Stimulated activated CD8-positive, alpha-beta memory T cell treated with anti-CD3 and anti-CD28 coated beads, Interleukin-4, amount 100 ng/mL, for 4 hours (primary cell): ENCODE measurements at places on chromosomes 4 and X.

DNA sequence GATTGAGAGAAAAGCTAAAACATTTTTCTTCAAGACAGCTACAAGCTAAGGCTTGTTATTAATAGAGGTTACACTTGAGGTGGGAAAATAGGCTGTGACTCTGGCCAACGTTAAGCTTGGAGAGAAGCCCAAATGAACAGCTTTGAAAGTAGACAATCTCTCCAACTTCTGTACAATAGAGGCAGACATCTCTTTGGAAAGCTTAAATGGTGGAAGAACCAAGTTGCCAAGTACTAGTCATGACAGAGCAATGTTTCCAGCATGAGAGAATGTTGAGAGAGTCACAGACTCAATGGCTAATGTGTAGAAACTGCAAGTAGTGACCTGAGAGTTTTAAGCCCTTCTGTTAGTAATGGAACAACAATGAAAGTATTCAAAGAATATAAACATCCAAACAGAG, 298.1 kb downstream of the INPP4B start:
- no peak for DNase-seq

GRCh38 chrX:8201896-8202331, 30.8 kb upstream of the VCX2 start:
- DNase-seq = no peak

- DNase-seq = no peak
These were observed 78.7 kb downstream of the CNOT6L start for GRCh38 chr4:77740480-77740879.

DNA sequence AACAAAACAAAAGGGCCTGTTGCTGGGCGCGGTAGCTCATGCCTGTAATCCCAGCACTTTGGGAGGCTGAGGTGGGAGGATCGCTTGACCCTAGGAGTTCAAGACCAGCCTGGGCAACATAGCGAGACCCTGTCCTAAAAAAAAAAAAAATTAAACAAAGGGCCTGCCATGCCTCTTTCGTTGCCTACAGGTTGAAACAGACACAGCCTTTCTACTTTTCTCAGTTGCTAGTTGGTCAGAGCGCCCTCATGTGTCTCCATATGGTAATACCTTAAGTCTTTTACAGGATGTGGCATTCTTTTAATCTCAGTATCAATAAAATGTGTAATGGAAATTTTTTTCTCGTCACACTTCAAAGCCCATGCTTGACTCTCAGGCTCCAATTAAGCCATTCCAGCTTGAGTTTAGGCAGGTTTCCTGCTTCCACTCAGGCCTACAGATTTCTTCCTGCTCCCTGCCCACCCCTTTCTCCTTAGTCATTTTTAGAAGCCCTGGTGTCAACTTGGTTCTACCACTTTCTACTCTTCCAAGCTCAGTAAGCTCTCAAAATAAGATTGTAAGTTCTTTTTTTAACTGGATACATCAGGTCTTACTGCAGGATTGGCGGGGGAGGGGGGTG, 4.6 kb upstream of the SOWAHD start:
- no peak for DNase-seq

DNA sequence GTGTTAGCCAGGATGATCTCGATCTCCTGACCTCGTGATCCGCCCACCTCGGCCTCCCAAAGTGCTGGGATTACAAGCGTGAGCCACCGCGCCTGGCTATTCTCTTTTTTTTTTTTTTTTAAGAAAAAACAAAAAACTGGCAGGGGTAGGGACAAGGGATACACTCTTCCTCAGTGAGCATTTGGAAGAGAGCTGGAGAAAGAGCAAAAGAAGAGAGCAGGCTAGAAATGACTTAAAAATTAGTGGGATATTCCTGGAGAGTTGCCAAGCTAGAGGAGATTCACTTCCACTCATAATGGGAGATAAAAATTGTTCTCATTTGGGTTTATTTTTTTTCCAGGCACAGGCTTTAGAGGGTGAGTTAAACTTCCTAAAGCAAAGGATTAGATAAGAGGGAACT, 140.0 kb upstream of the SCML1 start:
- DNase-seq = no peak

DNA sequence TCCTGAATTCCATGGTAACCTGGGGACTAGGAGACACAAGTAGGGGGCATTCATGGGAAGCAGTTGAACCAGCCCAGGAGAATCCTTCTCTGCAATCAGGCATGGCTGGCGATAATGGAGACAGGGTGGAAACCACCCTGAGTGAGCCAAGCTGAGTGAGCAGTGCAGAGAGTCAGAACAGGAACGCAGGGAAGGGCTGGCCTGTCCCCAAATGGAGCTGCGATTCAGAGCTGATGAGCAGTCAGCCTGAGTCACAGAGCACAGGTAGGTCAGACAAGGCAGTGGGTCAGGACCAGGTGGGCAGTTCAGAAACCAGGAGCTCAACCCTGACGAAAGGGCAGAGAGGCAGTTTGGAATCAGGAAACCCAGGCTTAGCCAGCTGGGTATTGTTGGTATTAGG, 129.0 kb downstream of the BTC start:
- DNase-seq = no peak

GRCh38 chr4:148850257-148850995, 408.2 kb upstream of the NR3C2 start:
- no peak for DNase-seq

DNA sequence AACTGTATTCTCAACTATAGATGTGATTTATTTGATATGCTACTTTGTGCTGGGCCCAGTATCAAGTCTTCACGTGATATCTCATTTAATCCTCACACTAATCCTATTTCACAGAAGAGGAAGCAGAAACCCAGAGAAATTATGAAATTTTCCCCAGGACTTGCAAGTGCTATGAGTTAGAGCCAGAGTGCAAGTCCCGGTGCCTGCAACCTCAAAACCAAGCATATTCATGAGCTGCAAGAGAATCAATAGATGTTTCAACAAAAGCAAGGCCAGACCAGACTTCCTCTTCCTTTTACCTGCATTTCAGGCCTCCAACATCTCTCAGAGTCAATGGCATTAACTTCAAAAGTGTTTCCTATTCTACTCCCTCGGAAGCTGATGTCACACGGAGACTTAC, 92.2 kb upstream of the GATB start:
- no peak for DNase-seq

DNA sequence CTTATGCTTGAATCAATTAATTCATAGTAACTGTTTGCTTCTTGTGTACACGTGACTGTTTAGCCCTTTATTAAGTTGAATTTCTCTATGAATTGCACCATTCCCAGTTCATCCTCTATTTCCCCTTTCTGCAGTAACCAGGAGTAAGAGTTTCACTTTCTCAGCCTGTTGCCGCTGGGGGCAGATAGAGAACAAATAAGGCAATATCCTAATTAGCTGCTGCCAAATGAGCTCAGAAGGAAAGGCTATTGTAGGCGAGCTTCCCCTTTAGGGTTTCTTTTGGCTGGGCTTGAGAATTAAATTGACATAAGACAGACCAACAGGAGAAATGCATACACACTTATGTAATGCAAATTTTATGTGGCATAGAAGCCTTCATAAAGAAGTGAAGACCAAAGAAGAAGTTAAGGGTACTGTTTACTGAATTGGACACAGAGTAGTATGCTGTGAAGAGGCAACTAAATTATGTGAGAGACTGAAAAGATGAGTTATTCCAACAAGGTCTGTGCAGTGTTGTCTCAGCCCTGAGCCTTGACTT, 1594.7 kb downstream of the TECRL start:
- DNase-seq = no peak

DNA sequence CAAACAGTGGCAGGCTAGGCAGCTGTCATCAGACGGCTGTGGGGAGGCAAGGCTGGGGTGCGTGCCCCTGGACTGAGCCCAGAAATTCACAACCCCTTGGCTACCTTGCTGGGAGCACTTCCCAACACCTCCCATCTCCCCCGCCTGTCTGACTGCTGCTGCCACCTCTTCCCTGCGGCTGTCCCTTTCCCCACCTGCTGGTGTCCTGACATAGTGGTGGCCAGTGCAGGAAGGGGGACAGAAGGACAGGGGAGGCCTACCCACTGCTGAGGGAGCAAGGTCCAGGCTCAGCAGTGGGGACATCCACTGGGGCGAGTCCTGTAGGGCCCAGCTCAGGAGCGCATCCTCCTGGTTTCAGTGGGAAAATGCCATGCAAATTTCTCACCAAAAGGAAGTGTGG, 3.4 kb downstream of the ABCD1 start:
- DNase-seq = no peak
